ENCODE measurements at places on chromosomes 7 and 10.

GRCh38 chr7:153443032-153443701, 609.0 kb upstream of the DPP6 start:
- DNase-seq = peak; percentile 26

- DNase-seq = peak; percentile 87
Observed at GRCh38 chr10:27242951-27243551, 2.5 kb upstream of the ACBD5 start.

GRCh38 chr7:30817371-30817767, 46.2 kb downstream of the MINDY4 start:
- no peak for DNase-seq

DNA sequence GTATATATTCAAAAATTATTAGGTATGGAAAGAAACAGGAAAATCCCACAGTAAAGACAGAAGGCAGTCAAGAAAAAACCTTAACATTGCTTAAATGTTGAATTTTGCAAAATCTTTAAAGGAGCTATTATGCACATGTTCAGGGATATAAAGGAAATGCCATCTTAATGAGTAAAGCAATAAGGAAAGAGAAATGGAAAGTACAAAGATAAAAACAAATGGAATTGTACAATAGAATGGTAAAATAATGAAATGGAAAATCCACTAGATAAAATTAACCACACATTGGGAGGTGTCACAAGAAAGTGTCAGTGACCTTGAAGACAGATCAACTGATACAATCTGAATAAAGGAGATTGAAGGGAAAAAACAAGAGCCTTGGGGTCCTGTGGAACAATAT, 82.0 kb downstream of the KIF20B start:
- DNase-seq = no peak

GRCh38 chr10:85946713-85947326, 419.8 kb downstream of the GRID1 start:
- DNase-seq = no peak

DNA sequence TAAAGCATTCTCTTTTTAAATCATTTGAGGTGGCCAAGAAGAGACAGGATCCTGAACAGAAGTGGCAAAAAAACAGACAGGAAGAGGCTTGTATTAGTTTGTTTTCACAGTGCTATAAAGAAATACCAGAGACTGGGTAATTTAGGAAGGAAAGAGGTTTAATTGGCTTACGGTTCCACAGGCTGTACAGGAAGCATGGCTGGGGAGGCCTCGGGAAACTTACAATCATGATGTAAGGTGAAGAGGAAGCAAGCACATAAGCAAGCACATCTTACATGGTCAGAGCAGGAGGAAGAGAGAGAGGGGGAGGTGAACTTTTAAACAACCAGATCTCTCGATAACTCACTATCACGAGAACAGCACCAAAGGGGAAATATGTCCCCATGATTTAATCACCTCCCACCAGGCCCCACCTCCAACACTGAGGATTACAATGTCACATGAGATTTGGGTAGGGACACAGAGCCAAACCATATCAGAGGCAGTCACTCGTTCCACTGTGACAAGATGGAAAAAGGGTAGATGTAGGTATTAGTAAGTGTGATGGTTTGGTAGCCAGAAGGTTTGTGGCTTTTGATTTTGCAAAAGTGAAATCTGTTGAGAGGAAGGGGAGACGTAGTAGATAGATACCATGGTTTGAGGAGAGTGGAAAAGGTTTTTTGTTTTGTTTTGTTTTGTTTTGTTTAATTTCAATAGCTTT, 5.1 kb downstream of the MSRB2 start:
- DNase-seq = no peak

DNA sequence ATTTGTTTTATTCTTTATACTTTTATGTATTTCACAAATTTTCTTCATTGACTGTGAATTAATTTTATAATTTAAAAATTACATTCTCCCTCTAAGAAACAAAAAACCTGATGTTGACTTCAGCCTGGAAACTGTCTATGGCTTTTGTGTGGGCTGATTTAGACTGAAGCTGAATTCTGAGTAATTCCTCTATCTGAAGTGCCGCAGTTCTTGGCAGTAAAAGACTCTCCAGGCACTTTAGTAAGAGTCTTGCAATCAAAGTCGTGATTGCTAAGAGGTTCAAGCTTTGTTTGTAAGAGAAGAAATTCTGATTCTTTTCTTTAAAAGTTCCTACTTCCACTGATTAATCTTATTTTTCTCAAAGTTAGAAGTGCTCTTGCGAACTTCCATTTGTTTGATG, 3.4 kb upstream of the CEP41 start:
- DNase-seq = peak; percentile 69

GRCh38 chr10:124344931-124345330, 73.8 kb downstream of the OAT start:
- no peak for DNase-seq

DNA sequence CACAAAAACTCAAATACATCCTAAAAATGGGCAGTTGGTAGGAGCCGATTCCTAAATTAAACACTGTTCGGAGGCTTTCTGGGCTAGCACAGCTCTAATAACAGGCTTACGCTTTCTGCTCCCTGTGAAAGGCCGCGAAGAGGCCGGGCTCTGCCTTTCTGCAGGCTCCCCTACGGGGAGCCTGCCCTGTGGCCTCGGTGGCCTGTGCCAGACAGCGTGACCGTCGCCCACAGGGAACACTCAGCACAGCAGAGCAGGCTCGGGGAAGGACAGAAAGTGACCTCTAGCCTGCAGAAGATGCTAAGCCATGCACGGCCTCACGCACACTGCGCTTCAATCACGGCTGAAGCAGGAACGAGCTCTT, 64.2 kb downstream of the DIP2C start:
- no peak for DNase-seq

- no peak for DNase-seq
Observed at GRCh38 chr10:77252380-77253146, 385.0 kb downstream of the KCNMA1 start.

DNA sequence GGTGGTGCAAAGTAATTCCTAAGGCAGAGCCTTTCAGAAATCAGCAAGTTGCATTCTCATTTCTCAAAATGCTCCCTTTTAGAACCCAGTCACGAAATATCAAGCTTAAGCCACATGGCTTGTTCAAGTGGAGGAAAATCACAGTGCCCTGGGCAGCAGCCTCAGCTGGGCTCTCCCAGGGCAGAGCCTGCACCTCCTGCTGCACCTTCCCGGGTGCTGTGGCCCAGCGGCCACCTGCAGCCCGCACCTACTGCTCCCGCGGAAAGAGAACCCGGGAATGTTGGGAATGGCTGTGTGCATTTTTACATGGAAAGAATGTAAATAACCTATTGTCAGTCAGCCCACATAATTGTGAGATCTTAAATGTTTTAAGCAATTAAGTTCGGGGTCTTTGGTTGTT, 396.5 kb upstream of the VSTM2A start:
- no peak for DNase-seq

GRCh38 chr10:36730316-36730715, 395.1 kb upstream of the ANKRD30A start:
- no peak for DNase-seq

- peak; percentile 99 for DNase-seq
Observed at GRCh38 chr7:139360210-139360947, 685 bp downstream of the LUC7L2 start.

DNA sequence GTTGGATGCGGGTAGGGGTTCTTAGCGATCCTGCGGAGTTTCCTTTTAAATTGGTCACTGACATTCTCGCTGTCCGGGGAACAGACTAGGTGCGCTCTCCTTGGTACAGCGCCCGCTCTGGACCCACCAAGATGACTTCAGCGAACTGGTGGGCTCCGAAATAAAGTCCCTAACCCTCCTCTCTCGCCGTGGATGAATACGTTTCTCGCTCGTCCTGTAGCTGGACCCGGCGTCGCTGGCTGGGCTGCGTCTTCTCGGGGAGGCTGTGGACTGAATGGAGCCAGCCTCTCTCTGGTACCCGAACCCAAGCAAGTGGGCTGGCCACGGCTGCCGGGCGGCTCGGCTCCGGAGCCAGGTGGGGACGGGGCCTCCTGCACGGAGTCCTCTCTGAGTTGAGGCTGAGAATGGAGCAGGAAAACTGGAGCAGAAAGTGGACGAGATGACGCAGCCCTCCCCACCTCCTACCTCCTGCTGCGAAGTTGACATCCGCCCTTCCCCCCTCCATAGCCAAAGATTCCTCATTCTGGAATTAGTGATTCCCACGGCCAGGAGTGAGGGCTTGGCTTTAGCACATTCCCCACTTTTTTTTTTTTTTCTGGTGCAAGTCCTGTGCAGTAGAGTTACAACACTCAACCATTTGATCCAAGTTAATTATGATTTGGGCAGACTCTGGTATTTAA, 1.5 kb downstream of the UNC5B start:
- no peak for DNase-seq

GRCh38 chr10:69741671-69742355, 59.9 kb upstream of the COL13A1 start:
- no peak for DNase-seq

DNA sequence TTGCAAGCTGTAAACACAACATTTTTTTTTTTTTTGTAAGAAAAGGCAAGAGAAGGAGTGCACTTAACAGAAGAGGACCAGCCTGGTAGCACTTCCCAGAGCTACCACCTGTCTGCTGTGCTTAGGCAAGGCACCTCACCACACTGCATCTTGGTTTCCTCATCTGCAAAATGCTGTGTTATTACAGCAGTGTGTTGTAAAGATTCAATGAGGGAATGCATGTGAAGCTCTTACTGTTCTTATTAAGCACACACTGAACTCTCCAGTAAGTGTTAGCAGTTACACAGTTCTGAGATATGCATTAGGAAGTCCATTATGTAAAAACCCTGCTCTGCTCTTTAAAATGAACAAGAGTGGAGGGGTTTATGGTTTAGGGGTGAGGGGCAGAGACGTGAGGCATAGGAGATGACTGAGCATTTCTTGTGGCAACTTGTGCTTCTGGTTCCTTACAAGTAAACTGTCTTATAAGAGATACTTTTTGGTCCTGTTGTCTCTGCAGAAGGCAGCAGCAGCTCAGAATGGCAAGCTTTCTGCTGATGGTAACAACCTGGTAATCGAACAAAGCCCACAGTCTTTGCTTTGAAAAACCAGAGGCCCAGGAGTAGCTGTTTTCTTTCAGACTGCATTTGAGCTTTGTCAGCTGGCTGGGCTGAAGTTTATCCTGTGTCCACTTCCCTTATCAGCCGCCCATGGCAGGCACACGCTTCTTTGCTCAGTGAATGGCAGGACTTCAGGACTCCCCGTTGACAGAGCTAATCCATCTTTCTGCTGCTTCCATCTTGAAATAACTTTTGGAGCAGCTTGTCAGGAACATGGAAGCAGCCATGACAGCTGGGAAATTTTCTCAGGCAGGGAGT, 98.8 kb upstream of the BMPER start:
- DNase-seq = no peak

- no peak for DNase-seq
Observed at GRCh38 chr7:88322151-88322550, 15.5 kb upstream of the STEAP4 start.

DNA sequence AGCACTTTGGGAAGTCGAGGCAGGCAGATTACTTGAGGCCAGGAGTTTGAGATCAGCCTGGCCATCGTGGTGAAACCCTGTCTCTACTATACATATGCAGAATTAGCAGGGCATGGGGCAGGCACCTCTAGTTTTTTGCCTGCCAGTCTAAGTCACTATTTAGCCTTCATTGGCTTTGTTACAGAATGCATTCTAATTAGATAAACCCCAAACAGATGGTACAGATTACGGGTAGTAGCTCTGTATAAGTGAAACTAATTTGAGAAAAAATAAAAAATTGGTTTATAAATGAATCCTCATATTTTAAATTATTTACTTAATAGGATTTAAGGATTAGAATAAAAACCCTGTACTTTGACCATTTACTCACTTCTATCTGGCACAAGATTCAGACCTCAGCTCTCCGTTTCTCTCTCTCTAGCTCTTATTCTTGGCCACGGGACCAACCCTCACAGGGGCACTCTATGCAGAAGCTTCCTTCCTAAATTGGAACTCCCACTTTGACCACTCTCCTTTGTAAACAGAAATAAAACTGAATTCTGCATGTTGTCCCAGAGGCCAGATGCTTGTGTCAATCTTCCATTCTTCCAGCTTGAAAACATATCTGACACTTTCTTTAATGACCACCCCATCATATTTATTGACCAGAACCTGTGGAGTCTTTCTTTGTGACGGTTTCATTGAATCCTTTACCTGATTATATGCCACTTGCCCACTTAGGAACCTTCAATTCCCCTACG, 26.8 kb downstream of the BET1 start:
- DNase-seq = no peak

- DNase-seq = no peak
Observed at GRCh38 chr7:54477083-54477482, 65.1 kb upstream of the VSTM2A start.

DNA sequence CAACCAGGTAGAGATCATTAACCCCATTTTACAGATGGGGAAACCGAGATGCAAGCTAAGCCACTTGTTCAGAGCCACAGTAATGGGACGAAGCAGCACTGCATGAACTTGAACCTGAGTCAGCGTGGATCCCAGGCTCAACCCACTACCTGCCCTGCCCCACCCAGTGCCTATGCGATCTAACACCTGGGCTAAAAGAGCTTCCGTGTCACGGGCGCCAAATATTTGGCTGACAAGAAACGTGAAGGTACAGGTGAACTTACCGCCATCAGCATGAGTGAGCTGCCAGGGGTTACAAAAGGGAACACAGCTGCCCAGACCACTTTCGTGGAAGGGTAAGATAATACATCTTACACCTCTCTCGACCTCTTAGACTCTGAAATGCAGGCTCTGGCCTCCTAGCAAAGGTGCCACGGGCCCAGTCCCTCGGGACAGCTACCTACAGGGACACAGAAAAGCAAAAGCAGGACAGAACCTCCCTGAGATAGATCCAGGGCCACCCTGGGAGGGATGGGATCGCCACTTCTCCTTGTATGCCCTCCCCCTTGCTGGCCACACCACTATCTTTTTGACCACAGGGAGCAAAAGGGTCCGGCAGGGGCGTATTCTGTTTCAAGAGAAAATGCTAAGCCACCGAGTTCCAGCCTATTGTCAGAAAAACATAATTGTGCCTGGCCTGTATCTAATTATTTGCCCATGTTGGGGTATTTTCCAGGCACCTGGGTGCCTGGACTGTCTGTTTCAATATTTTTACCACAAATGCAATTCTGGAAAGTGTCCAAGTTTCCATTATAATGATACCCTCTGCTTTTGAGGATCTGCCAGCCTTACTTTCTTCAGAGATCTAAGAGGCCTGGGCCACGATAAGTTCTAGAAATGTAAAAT, 6.4 kb downstream of the CHST15 start:
- no peak for DNase-seq

GRCh38 chr10:114519306-114519669, 115.0 kb upstream of the AFAP1L2 start:
- no peak for DNase-seq

GRCh38 chr7:107850216-107850615, 40.8 kb upstream of the DLD start:
- no peak for DNase-seq

GRCh38 chr7:54664235-54665228, 94.5 kb downstream of the SEC61G start:
- peak; percentile 63 for DNase-seq

GRCh38 chr10:96440361-96441292, 73.1 kb downstream of the TLL2 start:
- DNase-seq = peak; percentile 63
